ENCODE measurements at places on chromosomes 4 and X. TPM values are rescaled to one million over a fixed set of nuclear protein-coding genes. Genes with fewer than 3 reads are reported as not detected.

GRCh38 chr4:164027805-164028204 is 533.3 kb downstream of the TMA16 start:
- DNase-seq = no peak

GRCh38 chr4:186067757-186068385 is 1.1 kb upstream of the TLR3 start:
- peak; percentile 31 for DNase-seq

GRCh38 chrX:9635368-9635767 is 130.3 kb downstream of the GPR143 start:
- no peak for DNase-seq

DNA sequence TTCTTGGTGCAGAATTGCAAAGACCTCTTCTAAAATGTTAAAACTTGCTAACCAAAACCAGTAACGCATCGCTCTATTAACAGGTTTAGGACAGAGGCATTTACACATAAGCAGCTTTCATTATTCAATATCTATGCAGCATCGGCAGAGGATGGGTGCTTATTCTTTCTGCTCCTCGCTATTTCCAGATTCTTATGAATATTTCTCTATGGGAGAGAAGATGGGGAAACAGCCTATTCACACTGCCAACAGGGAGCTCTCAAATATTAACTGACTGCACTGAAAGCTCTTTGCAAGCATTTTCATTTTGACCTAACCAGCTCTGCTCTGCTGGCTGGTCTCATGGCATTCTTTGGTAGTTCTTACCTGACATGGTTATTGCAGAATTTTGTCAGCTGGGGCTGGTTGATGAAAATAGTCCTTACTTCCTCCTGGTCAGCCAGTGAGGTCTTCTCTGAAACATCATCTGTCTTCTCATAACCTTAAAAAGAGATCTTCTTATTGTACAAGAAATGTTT is 30.2 kb downstream of the ATP8A1 start:
- no peak for DNase-seq

Gene IL2
- not detected for total RNA-seq

Gene SPATA18
- 1.5 TPM for total RNA-seq

Gene MAGEB18
- total RNA-seq = not detected

Gene MAGEA9B
- total RNA-seq = not detected
